Esophagus squamous epithelium (tissue), 5 donors: ENCODE measurements at places on chromosomes 4 and X. TPM values are rescaled to one million over a fixed set of nuclear protein-coding genes. Genes with fewer than 3 reads are reported as not detected.

- H3K4me3 ChIP-seq: no peak overlapping the region
- H3K36me3 ChIP-seq: no peaks in the 10 kb centered on the region
- no peaks in the 10 kb centered on the region for H3K4me1 ChIP-seq
- no peak for DNase-seq
Measured at GRCh38 chr4:72531768-72532290, 37.2 kb downstream of the ADAMTS3 start.

DNA sequence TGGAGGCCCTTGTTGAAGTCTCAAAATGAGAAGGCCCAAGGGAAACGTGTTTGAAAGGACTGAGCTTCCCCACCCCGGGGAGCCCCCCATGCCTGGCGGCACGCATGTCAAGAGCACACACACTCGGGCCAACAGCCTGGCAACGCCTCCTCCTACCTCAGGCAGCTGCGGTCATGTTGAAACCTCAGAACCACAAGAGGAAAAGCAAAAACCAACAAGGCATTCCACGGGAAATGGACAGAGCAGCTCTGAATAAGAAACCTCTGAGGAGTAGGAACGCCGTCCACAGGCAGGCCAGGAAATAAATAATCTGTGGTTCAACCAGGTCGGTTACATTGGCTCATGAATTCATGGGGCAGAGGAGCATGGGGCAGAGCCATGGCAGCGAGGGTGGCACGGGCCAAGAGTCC lies 95.7 kb upstream of the AFAP1 start:
- DNase-seq: no peak
- H3K36me3 ChIP-seq: peaks cover 46% of the 10 kb centered on the region
- no peak overlapping the region for H3K4me3 ChIP-seq
- peaks cover 2% of the 10 kb centered on the region for H3K4me1 ChIP-seq

DNA sequence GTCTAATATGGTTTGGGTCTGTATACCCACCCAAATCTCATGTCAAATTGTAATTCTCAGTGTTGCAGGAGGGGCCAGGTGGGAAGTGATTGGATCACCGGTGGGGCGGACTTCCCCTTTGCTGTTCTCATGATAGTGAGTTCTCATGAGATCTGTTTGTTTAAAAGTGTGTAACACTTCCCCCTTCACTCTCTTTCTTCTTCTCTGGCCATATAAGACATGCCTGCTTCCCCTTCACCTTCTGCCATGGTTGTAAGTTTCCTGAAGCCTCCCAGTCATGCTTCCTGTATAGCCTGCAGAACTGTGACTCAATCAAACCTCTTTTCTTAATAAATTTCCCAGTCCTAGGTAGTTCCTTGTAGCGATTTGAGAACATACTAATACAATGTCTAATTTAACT lies 19.7 kb upstream of the SCRG1 start:
- DNase-seq: no peak
- H3K4me1 ChIP-seq: peaks cover 6% of the 10 kb centered on the region
- H3K27me3 ChIP-seq: no peaks in the 10 kb centered on the region
- no peak overlapping the region for H3K27ac ChIP-seq
- no peaks in the 10 kb centered on the region for H3K36me3 ChIP-seq
- no peak overlapping the region for H3K4me3 ChIP-seq

- peak overlapping the region; percentile 76 for H3K27ac ChIP-seq
- H3K27me3 ChIP-seq: no peaks in the 10 kb centered on the region
- H3K4me3 ChIP-seq: no peak overlapping the region
- H3K4me1 ChIP-seq: no peaks in the 10 kb centered on the region
Measured at GRCh38 chr4:147863111-147863747, 131.3 kb downstream of the ARHGAP10 start.

- H3K27ac ChIP-seq: no peak overlapping the region
- H3K4me1 ChIP-seq: no peaks in the 10 kb centered on the region
- DNase-seq: no peak
- no peak overlapping the region for H3K4me3 ChIP-seq
- H3K36me3 ChIP-seq: no peaks in the 10 kb centered on the region
Measured at GRCh38 chr4:124636788-124637187, 75.7 kb downstream of the ANKRD50 start.

GRCh38 chr4:153472122-153473037 lies 6.2 kb downstream of the TMEM131L start:
- H3K4me1 ChIP-seq: peaks cover 17% of the 10 kb centered on the region
- no peak overlapping the region for H3K4me3 ChIP-seq
- no peak for DNase-seq
- peak overlapping the region; percentile 47 for H3K27ac ChIP-seq

The CT45A10 gene
- not detected for total RNA-seq
